ENCODE measurements at places on chromosomes 7 and 10.

GRCh38 chr7:81008901-81009300 lies 90.0 kb upstream of the SEMA3C start:
- DNase-seq: no peak

- DNase-seq: no peak
Measured at GRCh38 chr10:97549587-97550322, 22.8 kb upstream of the ANKRD2 start.

DNA sequence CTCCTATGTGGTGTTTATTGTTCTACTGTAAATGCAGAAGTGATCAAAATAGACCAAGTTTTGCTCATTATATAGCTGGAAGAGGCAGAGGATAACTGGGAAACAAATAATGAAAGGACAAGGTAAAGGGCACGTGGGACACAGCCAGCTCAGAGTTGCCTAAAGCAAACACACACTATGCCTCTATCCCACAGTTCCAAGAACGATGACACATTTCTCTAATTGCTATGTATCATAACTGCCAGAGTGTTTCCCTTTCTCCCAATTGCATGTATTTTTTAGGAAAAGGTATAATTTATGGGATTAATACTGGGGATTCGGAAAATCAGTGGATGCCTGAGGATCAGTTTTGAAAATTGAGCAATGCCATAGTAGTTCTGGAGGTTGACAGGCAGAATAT lies 49.0 kb downstream of the CCDC71L start:
- no peak for DNase-seq

DNA sequence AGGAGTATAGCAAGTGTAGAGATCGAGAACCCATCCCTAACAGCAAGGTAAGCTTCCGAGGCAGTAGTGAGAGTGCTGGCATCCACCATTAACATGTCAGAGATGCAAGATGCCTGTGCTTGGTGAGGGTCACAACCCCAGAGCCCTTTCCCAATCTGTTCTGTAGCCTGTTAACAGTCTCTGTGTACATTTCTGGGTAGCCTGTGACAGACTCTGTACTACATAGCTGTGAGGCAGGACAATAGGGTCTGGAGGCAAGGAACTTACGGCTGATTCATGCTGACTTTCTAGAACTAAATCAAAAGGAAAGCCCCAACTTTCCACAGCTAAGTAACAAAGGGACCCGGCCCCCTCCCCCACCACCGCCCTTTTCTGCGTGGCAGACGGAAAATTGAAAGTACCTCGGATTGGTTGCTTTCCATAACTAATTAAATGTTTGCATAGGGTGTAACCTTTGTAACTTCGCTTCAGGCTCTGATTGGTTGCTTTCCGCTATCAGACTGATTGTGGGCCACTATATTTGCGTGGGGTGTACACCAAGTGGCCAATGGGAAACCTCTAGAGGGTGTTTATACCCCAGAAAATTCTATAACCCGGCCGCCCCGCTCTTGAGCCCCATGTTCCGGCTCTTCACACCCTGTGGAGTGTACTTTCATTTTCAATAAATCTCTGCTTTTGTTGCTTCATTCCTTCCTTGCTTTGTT lies 1.4 kb upstream of the TMEM168 start:
- DNase-seq: no peak

- DNase-seq: no peak
Measured at GRCh38 chr7:78850093-78850740, 603.2 kb downstream of the MAGI2 start.

DNA sequence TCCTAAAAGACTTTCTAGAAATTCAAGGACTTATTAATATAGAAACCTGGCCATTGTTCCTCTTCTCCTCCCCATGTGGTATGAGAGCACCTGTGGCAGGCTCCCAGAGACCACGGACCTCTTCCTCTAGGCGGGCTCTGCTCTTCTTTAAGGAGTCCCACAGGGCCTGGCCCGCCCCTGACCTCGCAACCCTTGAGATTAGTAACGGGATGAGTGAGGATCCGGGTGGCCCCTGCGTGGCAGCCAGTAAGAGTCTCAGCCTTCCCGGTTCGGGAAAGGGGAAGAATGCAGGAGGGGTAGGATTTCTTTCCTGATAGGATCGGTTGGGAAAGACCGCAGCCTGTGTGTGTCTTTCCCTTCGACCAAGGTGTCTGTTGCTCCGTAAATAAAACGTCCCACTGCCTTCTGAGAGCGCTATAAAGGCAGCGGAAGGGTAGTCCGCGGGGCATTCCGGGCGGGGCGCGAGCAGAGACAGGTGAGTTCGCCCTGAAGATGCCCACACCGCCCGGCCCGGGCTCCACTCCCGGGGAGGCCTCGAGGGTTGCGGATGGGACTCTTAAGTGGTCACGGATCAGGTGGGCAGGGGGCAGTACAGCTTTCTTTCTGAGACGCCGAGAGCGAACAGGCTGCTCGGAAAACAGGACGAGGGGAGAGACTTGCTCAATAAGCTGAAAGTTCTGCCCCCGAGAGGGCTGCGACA lies at the start of gene SLC26A4:
SLC26A4 (plus strand) TSS at position 448 of the 700 bp plus-strand sequence. CDS start 814 bp downstream, outside the sequence.
- no peak for DNase-seq

DNA sequence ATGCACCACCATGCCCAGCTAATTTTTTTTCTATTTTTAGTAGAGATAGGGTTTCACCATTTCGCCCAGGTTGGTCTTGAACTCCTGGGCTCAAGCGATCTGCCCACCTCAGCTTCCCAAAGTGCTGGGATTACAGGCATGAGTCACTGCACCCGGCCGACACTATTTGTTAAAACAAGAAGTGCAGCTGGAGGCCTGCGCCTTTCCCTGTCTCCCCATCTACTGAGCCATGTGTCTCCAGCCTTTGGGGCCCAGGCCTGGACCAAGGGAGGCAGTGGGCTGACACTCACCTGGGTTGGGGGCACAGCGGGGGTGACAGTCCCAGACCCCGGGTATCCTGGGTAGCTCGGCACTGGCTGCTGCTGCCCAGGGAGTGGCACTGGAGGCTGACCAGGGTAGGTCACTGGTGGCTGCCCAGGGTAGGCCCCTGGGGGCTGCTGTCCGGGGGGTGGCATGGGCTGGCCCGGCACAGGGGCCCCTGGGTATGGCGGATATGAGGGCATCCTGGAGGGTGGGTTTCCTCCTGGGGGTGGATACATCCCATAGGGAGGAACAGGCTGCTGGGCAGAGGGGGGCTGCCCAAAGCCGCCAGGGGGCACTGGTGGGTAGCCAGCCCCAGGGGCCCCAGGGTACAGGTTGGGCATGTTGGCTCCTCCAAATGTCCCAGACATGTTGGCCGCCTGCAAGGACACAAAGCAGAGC lies 36.3 kb downstream of the PLAC9 start:
- DNase-seq: no peak

DNA sequence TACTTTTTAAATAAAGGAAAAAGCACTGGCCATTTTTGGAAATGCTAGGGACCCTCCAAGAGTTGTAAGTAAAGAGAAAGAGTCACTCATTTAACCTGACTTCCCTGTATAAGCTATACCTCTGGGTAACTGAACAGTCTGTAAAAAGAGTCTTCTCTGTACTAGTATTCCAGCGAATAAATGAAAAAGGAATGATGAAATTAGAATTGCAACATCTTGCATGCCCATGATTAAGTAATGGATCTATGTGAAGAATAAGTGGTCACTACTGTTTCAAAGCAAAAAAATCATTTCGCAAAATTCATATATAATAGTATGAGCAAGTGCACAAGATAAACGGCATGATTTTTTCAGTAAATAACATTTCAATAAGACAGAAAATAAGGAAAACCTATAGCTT lies 116.8 kb downstream of the ZFAND4 start:
- DNase-seq: peak; percentile 51

- peak; percentile 18 for DNase-seq
Measured at GRCh38 chr7:97005183-97006054, at the start of gene DLX6. TSS of gene DLX6 (plus strand) at chr7:97005553. CDS start at chr7:97005978, 425 bp downstream.

- no peak for DNase-seq
Measured at GRCh38 chr7:85004402-85004801, 182.5 kb downstream of the SEMA3D start.

DNA sequence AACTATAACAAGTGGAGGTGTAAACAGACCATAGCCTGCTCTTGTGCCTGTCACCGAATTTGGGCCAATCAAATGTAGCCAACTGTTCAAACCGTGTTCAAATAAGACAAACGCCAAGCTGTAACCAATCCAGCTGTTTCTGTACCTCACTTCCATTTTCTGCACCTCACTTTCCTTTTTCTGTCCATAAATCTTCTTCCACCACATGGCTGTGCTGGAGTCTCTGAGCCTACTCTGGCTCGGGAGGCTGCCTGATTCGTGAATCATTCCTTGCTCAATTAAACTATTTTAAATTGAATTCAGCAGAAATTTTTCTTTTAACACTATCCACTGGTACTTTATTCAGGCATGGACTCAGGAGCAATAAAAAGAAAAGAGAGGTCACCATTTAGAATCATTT lies 29.9 kb upstream of the COL1A2 start:
- no peak for DNase-seq

- no peak for DNase-seq
Measured at GRCh38 chr10:69736886-69737641, 64.6 kb upstream of the COL13A1 start.

- DNase-seq: peak; percentile 22
Measured at GRCh38 chr10:27611236-27611635, 107.1 kb downstream of the RAB18 start.

DNA sequence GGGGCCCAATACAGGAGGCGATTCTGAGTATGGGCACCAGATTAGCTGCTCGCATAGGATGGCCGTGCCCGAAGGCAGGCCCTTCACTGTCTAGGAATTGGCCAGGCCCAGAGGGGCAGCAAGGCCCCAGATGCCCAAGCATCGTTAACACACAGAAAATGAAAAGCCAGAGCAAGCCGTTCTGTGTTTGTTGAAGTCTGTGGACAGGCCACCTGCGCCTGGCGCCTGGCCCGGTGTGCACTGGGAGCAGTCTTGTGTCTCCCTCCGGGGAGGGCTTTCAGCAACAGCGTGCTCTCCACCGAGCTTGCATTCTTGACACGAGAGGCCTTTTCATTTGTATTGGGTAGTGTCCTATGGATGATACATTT lies 34.5 kb upstream of the TTYH3 start:
- no peak for DNase-seq

- peak; percentile 28 for DNase-seq
Measured at GRCh38 chr10:103765981-103766380, 89.4 kb downstream of the SH3PXD2A start.

DNA sequence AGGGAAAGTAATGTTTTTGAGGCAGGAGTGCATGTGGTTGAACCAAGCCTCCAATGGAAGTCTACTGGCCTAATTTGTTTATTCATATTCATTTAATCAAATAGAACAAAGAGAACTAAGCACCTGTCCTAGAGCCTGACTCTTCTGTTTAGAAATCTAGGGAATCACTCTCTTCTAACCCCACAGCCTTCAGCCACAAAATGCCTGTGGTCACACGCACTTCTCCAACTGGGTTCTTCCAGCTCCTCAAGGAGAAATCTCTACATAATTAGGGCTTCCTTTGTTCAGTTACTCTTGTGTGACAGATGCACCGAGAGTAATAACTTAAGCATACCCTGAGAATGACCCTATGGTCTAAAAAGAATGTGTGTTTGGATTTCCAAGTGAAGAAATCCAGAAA lies 133.7 kb upstream of the NAMPT start:
- DNase-seq: peak; percentile 54

- no peak for DNase-seq
Measured at GRCh38 chr7:152076324-152076821, 50.9 kb downstream of the GALNT11 start.

GRCh38 chr10:125482108-125482507 lies 200.9 kb downstream of the TEX36 start:
- DNase-seq: no peak

- DNase-seq: no peak
Measured at GRCh38 chr10:71635251-71635866, 84.2 kb downstream of the C10orf105 start.

DNA sequence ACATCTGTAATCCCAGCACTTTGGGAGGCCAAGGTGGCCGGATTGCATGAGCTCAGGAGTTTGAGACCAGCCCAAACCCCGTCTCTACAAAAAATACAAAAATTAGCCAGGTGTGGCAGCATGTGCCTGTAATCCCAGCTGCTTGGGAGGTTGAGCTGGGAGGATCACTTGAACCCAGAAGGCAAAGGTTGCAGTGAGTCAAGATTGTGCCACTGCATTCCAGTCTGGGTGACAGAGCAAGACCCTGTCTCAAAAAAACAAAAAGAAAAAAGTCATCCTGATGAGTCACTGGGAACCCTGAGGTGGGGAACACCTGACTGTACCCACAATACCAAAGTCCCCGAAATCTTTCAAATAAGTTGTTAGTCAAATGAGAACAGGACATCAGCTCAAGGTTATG lies 80.0 kb downstream of the NEBL start:
- DNase-seq: no peak

GRCh38 chr7:16779051-16779450 lies 25.5 kb downstream of the TSPAN13 start:
- DNase-seq: no peak

DNA sequence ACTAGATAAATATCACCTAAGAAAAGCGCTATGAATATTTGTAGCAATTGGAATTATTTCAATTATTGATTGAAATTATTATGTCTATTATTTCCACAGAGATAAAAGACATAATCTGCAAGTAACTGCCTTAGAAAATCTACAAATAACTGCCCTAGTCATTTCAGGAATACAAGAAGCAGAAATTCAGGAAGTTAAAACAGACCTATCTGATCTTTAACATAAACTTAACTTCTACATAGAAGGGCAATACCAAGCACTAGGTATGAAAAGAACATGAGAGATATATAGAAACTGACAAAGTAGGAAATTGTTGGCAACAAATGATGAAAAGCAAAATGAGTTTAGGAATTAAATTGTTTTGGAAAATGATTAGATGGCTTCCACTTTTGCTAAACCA lies 31.8 kb upstream of the AKR1B10 start:
- DNase-seq: no peak

DNA sequence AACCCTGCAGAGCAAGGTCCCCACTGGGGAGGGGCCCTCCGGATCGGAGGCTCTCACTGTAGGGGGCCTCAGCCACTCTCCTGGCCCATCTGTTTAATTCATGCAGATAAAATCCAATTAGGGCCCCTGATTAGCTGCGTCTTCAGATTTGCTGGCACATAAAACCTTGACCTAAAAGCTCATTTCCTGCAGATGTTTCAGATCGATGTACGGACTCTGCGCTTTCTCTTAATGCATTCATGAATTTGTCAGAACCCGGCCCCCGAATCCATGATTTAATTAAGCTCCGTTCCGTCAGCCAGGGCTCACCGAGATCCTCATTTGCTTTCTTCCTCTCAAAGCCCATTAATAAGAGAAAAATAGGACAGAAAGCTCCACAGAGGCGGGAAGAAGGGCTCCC lies 40.0 kb upstream of the FOXL3 start:
- no peak for DNase-seq
